M059J (cell line): ENCODE measurements at places on chromosomes 2 and 18. TPM values are rescaled to one million over a fixed set of nuclear protein-coding genes. Genes with fewer than 3 reads are reported as not detected.
A peak's percentile ranks its signal among the peaks of the same experiment; 100 is the strongest.

DNA sequence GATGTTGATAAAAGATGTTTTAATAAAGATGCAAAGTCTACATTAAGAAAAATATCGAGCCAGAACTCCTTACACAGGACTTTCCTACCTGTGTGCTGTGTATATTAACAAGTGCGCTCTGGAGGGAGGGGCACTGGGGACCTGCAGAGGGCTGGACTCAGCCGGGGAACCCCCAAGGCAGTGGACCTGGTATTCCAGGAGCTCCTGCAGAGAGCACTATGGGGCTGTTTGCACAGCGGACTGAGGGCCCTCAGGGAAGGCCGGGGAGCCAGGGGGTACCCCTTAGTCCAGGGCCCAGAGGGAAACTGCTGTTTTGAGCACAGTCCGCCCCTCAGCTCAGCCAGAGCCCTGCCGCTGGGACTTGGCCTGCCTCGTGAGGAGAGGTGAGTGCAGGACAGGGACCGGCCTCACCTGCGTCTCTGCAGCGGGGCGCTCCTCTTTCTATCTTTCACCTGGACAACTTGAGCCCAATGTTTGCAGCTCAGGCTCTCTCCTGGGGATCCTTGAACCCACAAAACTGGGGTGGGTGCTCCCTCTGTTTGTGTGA, 168.4 kb downstream of the ARL4C start:
- no peak for DNase-seq

DNA sequence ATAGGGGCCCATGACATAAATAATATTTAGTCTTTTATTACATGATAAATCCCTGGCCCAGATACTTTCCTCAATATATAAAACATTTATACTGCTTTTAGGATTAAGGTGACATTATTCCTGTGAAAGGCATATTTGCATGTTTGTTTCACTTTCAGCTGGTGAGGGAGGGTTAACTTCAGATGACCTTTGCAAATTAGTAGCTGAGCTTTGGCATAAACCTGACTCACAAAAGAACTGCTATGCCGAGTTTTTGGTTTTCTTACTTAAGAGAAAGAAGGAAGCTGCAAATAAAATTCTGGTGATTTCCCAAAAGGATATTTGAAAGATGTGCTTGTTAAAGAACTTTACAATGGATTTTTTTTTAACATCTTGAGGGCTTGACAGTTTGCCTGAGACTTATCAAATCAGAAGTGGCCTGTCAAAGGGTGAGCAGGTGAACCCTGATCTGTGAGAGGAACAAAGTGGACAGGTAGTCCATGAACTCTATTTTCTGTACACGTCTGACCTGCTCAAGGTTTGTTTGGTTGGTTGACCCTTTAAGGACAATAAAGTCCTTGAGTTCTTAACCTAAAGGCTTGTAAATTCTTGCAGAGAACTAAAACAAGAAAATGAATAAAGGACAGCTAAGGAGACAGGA, 93.5 kb downstream of the FAM124B start:
- peak; percentile 32 for DNase-seq

The HOXD12 gene
- 0.12 TPM in 1 of 2 replicates, not detected in the other for total RNA-seq

GRCh38 chr2:214674278-214674677, 135.2 kb downstream of the BARD1 start:
- no peak for DNase-seq

DNA sequence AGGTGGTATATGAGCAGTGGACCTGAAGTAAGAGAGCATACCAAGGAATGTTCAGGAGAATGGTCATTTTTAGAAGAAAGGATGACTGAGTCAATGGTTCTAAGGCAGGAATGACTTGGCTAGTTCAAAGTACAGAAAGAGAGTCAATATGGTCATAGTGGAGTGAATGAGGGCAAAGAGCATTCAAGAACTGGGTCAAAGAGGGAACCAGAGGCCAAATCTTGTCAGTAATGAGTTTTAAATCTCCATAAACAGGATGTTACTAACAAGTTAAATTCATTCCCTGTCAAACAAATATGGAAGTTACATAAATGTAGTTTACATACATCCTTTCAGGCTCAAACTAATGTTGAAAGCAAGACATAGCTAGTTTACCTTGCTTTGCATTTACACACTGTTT, 16.1 kb downstream of the CALCRL start:
- DNase-seq, result no peak

DNA sequence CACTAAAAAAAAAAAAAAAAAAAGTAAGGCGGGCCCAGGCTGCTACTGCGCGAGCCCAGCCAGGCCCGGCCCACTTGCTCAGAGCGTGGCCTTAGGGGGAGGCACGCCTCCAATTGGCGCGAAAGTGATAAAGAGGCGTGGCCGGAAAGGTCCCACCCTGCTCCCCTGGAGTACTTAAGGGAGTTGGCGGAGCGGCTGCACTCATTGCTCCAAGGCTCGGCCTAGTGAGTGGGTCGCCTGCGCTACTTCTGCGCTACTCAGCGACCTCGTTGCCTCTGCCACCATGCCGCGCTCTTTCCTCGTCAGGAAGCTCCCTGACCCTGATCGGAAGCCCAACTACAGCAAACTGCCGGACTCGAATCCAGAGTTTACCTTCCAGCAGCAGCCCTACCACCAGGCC, 36.9 kb downstream of the UNC80 start:
- no peak for DNase-seq

- DNase-seq, result no peak
These were observed 27.3 kb downstream of the SULT1C2 start for GRCh38 chr2:108316033-108316432.

The HOXD13 gene
- total RNA-seq, result 2.1 and 3.6 TPM in 2 replicates

The STON1 gene
- 2.2 and 3.7 TPM in 2 replicates for total RNA-seq

DNA sequence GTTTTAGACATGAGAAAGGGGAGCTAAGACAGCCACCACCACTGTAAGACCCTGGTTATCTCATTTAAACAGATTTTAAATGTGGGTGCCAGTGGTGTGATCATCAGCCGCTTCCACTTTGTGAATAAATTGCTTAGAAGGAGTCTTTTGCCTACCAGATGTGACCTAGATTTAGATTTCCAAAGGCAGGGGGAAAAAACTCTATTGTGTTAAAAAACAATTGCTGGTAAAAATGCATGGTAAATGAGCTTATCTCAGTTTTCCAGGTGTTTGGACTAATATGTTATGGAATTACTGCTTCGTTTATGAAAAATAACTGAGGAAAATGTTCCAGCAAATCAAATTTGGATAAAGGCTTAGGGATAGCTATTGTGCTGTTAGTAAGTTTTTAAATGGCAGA, 466.3 kb upstream of the RAB12 start:
- no peak for DNase-seq
